ENCODE measurements at places on chromosomes 12 and 14.
A peak's percentile ranks its signal among the peaks of the same experiment; 100 is the strongest.

GRCh38 chr12:50275556-50275955 is 7.8 kb downstream of the LIMA1 start:
- no peak for DNase-seq

DNA sequence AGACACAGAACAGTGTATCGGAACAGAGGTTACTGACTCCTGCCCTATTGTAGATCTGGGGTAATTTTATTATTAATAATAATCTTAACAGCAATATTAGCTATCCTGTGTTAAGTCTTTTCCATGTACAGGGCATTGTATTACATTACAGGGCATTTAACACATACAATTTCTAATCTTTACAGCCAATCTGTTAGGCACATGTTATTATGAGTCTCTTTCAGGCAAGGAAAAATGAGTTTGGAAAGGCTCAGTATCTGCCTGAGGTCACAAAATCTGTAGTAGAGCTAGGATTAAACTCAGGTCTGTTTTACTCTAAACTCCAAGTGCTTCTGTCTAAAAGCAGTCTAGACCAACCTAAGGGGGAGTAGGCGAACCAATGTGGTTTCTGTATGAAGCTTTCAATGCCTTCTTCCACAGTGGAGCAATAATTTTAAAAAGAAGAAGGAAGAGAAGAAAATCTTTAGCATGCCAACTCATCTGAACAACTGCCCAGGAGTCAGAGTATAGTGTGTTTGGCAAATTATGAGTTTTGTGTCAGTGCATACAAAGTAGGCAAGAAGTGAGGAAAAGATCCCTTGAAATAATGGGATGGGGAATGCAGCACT is 192.6 kb downstream of the CHST11 start:
- no peak for DNase-seq

DNA sequence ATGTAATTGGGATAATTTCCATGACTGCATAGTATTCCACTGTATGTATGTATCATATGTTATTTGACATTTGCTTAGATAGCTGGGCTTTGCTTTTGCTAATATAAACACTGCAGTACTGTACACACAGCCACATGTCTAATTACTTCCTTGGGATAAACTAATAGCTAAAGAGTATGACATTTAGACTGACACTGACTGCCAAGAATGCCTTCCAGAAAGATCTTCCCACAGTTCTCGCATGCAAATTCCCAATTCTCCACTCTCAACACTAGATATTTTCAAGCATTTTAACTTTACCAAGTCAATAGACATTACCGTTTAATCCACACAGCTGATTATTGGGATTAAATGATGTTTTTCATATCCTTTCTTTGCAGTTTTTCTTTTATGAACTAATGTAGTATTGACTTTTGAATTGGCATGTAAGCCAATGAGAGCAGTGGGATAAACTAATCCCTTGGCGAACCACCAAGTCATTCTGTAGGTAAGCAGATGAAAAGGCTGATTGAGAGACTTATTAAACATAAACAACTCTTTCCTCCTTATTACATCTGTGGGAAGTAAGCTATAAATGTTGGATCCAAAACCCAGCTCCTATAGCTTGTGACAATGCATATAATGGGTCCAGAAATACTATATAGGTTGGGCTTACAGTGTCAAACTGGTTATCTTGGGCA is 55.5 kb downstream of the STON2 start:
- DNase-seq, result no peak

DNA sequence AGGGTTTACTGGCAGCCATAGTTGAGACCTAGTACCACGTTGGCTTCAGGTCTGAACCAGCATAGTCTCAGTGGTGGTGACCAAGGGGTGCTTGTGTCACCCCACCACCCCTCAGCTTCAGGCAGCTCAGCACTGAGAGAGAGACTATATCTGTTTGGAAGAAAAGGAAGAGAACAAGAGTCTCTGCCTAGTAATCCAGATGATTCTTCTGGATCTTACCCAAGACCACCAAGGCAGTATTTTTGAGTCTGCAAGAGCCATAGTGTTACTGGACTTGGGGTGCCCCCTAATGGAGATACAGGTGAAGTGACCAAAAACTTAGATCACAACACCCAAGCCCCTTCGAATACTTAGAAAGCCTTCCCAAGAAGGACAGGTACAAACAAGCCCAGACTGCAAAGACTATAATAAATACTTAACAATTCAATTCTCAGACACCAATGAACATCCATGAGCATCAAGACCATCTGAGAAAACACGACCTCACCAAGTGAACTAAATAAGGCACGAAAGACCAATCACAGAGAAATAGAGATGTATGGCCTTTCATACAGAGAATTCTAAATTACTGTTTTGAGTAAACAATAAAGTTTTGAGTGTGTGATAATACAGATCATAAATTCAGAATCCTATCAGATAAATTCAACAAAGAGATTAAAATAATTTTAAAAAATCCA is 107.0 kb downstream of the HELB start:
- DNase-seq, result no peak

GRCh38 chr12:125100551-125101434 is 35.6 kb downstream of the AACS start:
- peak; percentile 60 for DNase-seq

- no peak for DNase-seq
These were observed 101.2 kb upstream of the STXBP6 start for GRCh38 chr14:25150934-25151790.

DNA sequence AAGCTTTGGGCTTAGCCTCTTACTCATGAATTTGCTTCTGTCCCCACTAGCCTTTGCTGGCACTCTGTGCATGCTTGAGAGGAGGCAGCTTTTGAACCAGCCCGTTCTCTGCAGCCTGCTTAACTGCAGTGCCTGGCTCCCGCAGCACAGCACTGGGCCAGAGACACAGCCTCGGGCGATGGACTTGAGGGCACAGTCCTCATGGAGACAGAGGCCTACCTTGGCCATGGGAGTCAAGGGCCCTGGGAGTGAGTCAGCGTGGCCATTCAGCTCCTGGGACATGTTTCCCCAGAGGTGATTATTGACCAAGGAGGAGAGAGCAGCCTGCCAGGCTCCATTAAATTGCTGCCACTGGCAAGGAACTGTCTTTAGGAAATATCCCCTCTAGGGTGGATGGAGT is 93.5 kb downstream of the SMOC1 start:
- DNase-seq, result no peak

DNA sequence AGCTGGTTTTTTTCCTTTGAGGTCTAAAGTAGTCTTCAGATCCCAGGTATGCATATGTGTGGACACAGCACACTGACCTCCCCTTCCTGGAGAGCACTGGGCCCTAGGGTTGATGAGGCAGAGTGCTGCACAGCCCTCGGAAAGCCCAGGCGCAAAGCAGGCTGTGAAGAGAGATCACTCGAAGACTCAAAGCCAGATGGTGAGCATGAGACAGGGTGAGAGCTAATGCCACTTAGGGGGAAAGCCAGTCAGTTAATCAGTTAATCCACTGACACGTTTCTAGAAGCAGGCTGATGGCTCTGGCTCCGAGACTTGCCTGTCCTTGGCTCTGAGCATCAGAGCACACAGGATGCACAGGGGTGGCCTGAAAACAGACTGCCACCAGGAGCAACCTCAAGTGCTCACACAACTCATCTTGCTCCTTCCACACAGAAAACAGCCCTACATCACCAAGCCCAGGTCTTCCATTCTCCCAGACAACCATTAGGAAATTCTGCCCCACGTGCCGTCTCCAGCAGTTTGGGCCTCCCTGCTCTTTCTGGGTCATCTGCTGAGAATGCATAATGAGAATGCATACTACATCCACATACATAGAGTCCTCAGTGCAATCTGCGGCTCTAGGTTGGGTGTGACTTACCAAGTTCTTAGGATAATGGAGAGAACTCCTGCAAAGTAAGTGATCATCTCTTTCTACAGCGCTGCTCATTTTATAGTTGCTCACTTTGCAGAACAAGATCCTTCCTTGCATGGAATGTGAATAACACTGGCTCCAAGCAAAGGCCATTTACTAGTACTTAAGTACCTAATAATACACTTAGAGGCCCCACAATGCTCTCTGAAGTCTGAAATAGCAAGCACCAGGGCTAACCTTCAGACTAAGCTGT is 12.0 kb downstream of the AQP6 start:
- DNase-seq, result no peak

- no peak for DNase-seq
These were observed 143.7 kb upstream of the GZMB start for GRCh38 chr14:24777678-24778077.

GRCh38 chr14:61764342-61765122 is 2.3 kb downstream of the SNAPC1 start:
- no peak for DNase-seq

DNA sequence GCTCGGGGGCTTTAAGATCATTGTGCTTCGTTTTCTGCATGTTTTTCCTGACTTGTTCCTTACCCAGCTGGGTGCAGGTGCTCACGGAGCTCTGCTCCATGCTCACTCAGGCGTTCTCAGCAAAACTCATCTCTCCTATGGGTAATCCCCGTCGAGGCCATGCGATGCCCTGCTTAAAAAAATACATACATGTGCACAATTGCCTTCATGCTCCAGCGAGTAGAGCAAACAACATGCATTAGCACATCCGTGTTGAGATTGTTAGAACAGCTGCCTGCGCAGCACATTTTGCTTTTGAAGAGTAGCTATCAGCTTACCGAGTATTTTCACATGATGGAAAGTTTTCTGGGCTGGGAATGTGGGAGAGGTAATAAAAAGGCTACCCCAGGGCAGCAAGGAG is 16.2 kb downstream of the AACS start:
- DNase-seq, result no peak

GRCh38 chr14:60328583-60328982 is 79.6 kb downstream of the PPM1A start:
- no peak for DNase-seq

DNA sequence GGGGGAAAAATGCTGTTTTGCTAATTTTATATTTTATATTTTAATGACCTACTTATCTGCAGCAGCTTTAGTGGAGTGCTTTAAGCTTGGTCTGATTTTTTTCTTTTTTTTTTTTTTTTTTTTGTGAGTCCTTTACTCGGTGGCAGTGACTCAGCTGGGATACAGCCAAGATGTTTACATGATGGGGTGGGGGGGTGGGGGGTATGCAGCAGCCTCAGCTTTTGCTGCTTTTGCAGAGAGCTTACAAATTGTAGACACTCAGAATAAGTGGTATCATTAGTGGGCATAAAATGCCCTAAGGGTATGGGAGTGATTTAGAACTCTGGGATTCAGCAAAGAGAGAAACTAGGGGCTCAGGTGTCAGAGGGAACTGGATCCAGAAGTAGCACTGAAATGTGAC is 38.2 kb upstream of the ARHGAP5 start:
- no peak for DNase-seq

DNA sequence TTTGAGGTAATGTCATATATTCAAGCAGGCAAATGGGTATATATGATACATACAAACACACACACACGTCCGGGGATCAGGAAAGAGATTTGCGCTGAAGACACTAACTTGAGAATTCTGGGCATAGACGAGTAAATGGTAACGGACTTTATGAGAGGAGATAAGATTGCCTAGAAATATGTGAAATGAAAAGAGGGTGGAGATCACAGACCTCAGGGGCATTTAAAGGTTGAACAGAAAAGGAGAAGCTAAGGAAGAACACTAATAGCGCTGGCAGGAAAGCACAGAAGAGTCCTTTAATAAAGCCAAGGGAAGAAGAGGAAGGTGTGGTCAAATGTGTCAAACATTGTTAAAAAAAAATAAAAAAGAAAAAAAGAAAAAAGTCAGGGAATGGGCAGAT is 13.1 kb downstream of the CRY1 start:
- DNase-seq, result no peak

GRCh38 chr14:53231171-53231570 is 78.0 kb upstream of the DDHD1 start:
- DNase-seq, result no peak

- no peak for DNase-seq
These were observed 51.9 kb downstream of the KCNK10 start for GRCh38 chr14:88271205-88271604.

DNA sequence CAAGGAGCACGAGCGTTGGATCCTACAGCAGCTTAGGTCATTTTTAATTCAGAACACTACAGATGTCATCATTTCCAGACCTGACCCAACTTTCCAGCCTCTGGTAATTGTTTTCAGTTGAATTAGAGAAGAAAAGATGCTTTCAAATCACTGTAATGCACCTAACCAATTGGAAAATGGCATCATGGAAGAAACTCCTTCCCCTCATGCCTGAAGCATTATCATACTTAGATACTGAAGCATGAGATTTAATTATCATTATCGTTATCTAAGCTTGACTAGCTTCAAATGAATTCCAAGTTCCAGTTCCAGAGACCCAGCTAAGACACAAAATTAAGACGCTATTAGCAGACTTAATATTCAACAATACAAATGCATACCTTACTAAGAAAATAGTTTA is 299.3 kb downstream of the TMEM132D start:
- no peak for DNase-seq

- no peak for DNase-seq
These were observed 137.2 kb upstream of the PLEKHA5 start for GRCh38 chr12:18992336-18992735.

GRCh38 chr12:129193263-129193871 is 340.1 kb downstream of the GLT1D1 start:
- DNase-seq, result no peak

DNA sequence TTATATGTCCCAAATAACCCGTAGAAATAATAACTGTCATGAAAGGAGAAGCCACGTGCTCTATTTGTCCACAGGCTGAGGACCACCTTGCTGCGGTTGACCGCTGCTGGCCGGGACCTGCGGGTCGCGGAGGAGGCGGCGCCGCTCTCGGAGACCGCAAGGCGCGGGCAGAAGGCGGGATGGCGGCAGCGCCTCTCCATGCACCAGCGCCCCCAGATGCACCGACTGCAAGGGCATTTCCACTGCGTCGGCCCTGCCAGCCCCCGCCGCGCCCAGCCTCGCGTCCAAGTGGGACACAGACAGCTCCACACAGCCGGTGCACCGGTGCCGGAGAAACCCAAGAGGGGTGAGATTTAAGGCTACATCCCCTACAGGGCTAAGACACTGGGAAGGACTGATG is 21.0 kb downstream of the RPGRIP1 start:
- no peak for DNase-seq

DNA sequence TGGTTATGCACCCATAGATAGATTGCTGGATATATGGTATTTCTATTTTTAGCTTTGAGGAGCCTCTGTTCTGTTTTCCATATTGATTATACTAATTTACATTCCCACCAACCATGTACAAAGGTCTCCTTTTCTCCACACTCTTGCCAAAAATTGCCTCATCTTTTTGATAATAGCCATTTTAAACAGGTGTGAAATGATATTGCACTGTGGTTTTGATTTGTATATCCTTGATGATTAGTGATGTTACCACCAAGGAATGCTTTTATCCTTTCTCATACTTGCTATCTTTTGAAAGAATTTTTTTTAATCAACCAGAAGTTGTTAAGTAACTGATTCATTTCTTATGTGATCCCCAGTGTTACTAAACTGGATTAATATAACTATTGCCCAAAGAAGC is 60.0 kb downstream of the BBS10 start:
- no peak for DNase-seq

DNA sequence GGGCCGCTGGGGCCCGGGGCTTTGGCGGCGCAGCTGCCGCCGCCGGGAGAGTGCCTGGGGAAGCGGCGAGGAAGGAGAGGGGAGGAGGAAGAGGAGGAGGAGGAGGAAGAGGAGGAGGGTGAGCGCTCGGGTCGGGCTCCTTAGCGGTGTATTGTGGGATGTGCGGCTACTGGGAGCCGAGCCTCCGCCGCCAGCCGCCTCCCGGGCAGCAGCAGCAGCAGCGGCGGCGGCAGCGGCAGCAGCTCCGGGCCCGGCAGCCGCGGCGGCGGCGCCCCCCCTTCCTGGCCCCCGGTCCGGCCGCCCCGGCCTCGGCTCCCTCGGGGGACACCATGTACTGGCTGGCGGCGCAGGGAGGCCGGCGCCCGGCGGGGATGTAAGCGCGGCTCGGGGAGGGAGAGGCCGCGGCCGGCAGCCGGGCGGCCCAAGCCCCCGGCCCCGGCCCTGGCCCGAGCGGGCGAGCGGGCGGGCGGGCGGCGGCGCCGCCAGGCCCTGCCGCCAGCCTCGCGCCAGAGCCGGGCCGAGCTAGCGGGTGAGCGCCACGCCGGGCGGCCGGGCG is at the start of gene SETD1B:
TSS of gene SETD1B (plus strand) at position 149 of the 556 bp plus-strand sequence. CDS start 729 bp downstream, outside the sequence.
- no peak for DNase-seq
